ENCODE measurements at places on chromosomes 12 and 14. TPM values are rescaled to one million over a fixed set of nuclear protein-coding genes. Genes with fewer than 3 reads are reported as not detected.

The PLA2G1B gene
- 0.99 TPM for total RNA-seq

The ADSS1 gene
- 3.0 TPM for total RNA-seq

The RFX4 gene
- total RNA-seq = not detected

The FAM90A1 gene
- total RNA-seq = 0.27 TPM

- no peak for DNase-seq
These were observed 873.5 kb upstream of the LRFN5 start for GRCh38 chr14:40733206-40733605.

DNA sequence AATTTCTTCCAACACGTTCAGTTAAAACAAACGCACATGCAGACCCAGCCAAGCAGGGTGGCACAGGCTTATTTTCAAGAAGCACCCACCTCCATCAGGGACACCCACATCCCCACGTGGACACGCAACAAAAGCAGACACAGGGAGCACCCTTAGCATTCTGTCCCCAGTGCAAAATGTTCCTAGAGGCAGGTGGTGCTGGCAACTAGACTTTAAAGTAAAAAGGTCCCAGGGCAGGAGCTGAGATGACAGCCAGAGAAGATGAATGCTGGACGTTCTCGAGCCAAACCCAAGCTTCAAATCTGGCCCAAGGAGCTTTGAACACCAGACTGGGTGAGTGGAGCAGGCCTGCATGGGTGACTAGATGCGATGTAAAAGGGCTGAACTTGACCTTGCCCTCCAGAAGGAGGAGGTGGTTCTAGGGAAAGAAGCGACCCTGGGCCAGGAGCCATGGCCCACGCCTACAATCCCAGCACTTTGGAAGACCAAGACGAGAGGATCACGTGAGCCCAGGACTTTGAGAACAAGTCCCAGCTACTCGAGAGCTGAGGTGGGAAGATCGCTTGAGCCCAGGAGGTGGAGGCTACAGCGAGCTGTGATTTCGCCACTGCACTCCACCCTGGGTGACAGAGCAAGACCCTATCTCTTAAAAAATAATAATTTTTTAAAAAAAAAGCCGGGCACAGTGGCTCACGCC, 47.3 kb downstream of the KDM2B start:
- DNase-seq = no peak

DNA sequence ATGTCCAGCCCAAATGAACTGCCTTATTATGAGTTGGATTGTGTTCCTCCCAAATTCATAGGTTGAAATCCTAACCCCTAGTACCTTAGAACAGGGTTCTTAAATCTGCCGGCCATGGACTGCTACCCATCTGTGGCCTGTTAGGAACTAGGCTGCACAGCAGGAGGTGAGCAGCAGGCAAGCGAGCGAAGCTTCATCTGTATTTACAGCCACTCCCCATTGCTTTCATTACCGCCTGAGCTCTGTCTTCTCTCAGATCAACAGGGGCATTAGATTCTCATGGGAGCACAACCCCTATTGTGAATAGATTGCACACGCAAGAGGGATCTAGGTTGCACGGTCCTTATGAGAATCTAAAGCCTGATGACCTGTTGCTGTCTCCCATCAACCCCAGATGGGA, 9.8 kb upstream of the EML5 start:
- no peak for DNase-seq

- DNase-seq = no peak
These were observed 244.3 kb downstream of the CCER1 start for GRCh38 chr12:90710711-90711110.

GRCh38 chr12:14256121-14256520, 109.4 kb upstream of the ATF7IP start:
- peak; percentile 70 for DNase-seq
